ENCODE measurements at places on chromosomes 13 and 19.
A peak's percentile ranks its signal among the peaks of the same experiment; 100 is the strongest.

DNA sequence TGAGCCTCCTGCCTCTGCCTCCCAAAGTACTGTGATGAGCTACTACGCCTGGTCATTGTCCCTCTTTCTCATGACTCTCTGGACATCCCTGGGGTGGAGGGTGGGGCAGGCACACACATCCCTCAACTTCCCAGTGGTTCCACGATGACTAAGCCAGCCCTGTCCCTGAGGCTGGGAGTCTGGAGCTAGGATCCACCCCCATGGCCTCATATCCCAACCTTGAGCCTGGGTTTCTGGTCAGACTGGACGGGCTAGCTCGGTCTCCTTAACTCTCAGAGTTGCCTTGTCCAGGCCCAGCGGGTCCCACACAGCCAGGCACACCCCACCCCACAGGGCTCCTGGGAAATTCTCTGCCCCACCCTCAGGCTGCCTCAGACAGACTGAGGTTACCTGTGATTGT is 19.6 kb downstream of the IER2 start:
- peak; percentile 89 for DNase-seq

DNA sequence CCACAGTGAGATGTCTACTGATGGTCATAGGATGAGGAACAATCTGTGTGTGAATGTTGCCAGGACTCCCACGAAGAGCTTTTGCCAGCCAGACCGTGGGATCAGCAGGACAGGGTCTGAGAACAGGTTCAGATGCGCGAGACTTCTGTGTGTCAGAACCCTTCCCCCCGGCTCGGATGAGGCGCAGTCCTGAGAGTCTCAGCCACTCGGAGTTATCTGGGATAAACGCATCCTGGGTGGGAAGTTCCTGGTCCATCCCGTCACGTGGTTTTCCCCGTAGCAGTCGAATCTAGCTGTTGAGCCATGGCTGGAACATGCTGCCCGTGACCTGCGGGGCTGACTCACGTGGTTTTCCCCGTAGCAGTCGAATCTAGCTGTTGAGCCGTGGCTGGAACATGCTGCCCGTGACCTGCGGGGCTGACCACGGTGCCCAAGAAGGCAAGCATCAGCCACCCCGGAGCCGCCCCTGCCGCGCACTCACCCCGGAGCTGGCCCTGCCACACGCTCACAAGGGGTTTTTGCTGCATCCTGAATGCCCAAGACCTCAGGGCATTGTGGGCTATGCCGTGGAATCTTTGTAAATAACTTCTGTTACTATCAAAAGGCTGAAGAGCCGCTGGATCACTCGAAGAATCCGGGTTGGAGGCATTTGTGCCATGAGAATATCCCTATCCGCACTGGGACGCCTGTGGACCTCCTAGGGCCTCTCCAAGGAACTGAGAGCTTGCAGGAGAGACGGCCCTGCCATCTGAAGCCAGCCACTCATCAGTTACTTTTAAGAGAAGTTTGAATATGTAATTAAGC is 130.8 kb upstream of the MCF2L start:
- no peak for DNase-seq

- no peak for DNase-seq
These were observed 50.9 kb upstream of the C13orf46 start for GRCh38 chr13:114024603-114025404.

GRCh38 chr19:46659151-46660007 is 1.6 kb downstream of the DACT3 start:
- no peak for DNase-seq

- DNase-seq = no peak
These were observed 19.0 kb upstream of the KPNA3 start for GRCh38 chr13:49811527-49811908.

- DNase-seq = no peak
These were observed 94.6 kb downstream of the EFNB2 start for GRCh38 chr13:106440866-106441265.

DNA sequence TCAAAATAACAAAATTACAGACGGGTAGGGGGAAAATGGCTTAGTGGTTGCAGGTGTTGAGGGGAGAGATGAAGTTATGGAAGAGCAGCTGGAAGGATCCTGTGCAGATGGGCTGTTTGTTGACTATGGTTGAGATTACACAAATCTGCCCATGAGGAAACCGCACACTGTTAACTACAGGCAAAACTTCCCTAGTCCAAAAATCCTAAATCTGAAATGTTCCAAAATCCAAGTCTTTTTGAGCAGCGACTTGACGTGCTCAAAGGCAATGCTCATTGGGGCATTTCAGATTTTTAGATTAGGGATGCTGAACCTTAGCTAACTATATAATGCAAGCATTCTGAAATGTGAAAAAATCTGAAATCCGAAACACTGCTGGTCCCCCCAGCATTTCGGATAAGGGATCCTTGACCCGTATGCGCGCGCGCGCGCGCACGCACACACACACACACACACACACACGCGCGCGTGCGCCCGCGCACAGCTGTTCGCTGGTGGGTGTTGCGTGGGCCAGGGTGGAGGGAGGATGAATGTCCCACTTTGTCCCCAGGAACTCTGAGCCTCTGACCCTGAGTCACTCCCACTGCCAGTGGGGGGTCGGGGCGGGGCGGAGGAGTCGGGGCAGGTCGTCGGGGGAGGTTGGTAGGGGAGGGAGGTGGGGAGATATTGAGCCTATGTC is 6.8 kb downstream of the F2RL3 start:
- no peak for DNase-seq

DNA sequence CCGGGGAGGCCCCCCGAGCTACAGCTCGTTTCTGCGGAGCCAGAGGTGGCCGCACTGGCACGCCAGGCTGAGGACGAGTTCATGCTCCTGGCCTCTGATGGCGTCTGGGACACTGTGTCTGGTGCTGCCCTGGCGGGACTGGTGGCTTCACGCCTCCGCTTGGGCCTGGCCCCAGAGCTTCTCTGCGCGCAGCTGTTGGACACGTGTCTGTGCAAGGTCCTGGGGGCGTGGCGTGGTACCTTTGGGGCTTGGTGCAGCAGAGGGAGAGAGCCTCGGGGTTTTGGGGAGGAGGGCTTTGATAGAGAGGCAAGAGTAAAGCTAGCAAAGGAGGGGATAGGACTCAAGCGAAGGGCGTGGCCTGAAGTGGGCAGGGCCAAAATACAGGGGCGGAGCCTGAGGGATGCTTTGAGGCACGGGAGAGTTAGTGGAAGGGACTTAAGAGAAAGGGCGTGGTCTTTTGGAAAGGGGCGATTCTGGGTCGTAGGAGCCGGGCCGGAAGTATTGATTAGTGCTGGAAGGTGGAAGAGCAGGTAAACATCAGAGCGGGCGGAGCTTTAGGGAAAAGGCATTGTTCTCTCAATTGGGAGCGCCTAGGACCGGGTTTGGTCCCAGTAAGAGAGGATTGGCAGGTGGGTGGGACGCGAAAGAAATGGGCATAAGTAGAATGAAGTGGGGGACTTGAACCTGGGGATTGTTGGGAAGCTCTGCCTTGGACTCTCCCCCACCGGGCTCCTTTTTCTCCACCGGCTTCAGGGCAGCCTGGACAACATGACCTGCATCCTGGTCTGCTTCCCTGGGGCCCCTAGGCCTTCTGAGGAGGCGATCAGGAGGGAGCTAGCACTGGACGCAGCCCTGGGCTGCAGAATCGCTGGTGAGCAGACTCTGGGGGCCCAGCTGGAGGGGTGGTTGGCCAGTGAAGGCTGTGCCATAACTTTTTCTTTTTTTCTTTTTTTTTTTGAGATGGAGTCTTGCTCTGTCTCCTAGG is 1.2 kb downstream of the PPM1N start:
- no peak for DNase-seq

GRCh38 chr19:7924651-7925170 is 1.2 kb downstream of the CTXN1 start:
- DNase-seq = no peak

Measured in H54 (cell line).